ENCODE measurements at places on chromosomes 5 and 9.

GRCh38 chr5:10220248-10220647 lies 29.4 kb downstream of the ATPSCKMT start:
- no peak for DNase-seq

GRCh38 chr9:78468231-78468630 lies 171.3 kb downstream of the PSAT1 start:
- DNase-seq = no peak

- no peak for DNase-seq
These were observed 25.8 kb downstream of the NIPBL start for GRCh38 chr5:36902353-36902752.

GRCh38 chr9:36543916-36544315 lies 28.8 kb upstream of the MELK start:
- no peak for DNase-seq

- DNase-seq = no peak
These were observed 5.6 kb upstream of the SPRY4 start for GRCh38 chr5:142330444-142330843.

- no peak for DNase-seq
These were observed 118.6 kb downstream of the RGS3 start for GRCh38 chr9:113581865-113582697.

- no peak for DNase-seq
These were observed 63.8 kb downstream of the PAX5 start for GRCh38 chr9:36970007-36970888.

- no peak for DNase-seq
These were observed 1068.7 kb downstream of the CDH12 start for GRCh38 chr5:21784487-21784886.

DNA sequence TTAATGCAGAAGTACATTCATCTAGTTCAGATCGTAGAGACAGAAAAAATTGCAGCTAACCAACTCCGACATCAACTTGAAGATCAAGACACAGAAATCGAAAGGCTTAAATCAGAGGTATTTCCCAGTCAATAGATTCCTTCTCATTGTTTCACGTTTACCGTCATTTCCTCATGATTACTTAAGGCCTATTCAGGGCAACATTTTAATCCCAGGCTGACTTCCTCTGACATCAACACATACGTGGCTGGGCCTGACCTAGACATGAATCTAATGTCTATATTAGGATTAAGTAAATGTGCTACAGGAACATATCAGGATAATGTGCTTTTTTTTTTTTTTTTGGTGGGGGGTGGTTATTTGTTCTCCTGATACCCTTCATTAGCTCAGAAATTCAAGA lies 107.9 kb downstream of the RASGRF2 start:
- DNase-seq = no peak

- DNase-seq = no peak
These were observed 104.1 kb downstream of the TLE1 start for GRCh38 chr9:81585191-81585763.

GRCh38 chr5:93497096-93497495 lies 83.9 kb downstream of the NR2F1-AS1 start:
- no peak for DNase-seq

DNA sequence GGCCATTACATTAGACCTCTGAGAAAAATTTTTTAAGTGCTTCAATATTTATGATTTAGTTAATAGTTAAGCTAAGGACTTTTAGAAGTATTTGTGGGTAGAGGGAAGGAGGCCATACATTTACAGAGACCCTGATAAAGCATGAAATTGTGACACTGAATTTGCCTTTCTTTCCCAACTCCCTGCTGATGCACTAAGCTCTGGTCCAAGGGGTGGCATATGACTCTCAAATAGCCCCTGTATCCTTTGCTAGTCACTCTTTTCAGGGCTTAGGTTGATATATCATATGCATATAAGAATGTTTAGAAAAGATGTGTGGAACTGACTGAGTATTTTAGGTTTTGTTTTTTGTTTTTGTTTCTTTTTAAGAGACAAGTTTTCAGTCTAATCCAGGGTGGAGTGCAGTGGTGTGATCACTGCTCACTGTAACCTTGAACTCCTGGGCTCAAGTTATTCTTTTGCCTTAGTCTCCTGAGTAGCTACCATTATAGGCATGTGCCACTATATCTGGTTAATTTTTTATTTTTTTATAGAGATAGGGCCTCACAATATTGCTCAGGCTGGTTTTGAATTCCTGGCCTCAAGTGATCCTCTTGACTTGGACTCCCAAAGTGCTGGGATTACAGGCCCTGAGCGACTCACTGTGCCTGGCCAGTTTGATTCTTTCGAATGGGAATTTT lies 20.5 kb downstream of the KIAA1958 start:
- no peak for DNase-seq

GRCh38 chr5:72380492-72381274 lies 60.5 kb downstream of the PTCD2 start:
- no peak for DNase-seq

DNA sequence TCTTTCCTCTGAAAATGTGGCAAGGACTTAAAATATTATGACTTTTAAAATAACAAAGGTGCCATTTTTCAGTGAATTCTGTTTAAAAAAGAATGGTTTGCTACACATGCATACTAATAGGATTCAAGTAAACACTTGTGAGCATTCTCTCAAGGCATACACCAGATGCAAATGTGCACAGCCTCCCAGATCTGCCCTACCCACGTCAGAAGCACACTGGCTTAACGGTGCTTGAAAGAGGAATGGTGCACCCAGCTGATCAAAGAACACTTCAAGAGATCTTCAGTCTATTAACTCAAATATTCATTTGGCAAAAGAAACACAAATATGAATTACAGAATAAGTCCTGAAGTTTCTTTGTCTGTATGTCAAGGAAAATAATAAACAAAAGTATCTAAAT lies 15.8 kb downstream of the GABRB2 start:
- no peak for DNase-seq

DNA sequence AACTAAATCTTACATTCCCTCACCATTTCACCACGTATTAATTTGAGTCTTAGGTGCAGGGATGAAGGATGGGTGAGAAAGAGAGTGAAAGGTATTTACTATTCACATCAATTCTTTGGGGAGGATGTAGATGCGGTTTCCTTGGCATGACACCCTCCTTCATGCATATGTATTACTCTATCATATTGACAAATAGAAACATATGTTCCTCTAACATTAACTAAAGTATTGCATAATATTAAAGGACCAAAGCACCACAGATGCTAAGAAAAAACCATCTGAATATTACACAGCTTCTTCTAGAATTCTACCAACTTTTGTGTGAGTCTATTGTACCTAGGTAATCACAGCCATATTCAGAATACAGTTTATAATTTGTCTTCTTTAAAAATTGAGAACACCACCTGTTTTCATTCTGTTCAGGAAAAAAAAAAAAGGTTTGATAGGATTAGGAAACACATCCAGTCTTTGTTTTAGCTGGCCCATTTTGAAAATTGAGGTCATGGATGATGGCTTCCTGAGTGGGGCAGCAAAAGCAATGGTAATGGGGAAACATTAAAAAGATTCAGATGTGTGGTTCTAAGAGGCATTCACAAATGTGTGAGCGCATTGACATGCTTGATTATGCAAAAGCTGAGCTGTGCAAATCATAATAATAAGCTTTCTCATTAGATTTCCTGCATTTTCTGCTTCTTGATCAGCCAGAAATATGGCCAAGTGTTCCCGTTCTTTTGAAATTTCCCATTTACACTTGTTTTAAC lies 1011.5 kb upstream of the NUDT12 start:
- DNase-seq = no peak

DNA sequence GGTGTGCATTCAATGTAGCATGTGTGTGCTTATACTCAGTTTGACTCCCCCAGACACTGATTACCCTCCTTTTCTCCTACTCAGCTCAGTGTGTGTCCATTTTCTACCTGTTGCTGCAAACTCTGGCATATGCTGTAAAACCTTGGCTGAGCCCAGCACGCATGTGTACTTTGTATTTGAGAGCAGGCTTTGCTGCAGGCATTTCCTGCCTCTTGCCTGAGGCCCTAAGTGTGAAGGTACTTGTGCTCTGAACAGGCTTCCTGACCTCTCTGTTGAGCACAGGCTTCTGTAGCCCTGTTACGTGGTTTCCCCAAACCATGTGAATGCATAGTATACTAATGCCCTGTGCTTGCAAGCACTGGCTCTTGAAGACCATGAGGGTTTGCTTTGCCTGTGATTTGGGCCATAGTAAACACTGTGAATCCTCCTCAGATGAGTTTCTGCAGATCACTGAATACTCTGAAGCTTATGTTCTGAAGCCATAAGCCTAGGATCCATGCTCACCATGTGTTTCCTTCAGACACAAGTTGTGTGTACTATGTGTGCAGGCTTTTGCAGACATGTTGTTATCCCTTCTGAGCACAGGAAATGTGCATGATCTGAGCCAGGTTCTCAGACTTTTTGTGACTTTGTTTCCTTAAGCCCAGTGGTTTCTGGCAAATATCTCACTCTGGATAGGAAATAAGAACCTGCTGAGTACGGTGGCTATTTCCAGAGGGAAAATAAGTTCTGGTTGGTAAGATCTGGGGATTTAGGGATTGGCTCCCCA lies 124.9 kb upstream of the RUSC2 start:
- no peak for DNase-seq

DNA sequence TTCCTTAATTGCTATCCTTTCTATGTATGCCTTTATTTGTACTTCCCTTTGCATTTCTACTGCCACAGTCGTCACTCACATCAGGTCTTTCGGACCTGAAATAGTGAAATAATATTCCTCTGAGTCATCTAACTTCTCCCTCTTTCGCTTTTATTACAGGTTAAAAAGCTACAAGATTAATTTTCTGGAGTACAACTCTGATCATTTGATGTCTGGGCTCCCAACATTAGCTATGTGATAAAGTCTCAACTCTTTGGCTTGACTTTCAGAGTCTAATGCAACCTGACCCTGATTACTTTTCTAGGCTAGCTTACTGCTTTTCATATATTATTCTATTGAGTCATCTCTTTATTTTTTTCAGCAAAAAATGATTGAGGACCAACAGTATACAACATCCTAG lies 638.8 kb upstream of the WWC1 start:
- DNase-seq = no peak

GRCh38 chr9:281741-282645 lies 67.3 kb downstream of the DOCK8 start:
- DNase-seq = no peak

GRCh38 chr5:72651779-72652178 lies 144.6 kb upstream of the ZNF366 start:
- DNase-seq = no peak

DNA sequence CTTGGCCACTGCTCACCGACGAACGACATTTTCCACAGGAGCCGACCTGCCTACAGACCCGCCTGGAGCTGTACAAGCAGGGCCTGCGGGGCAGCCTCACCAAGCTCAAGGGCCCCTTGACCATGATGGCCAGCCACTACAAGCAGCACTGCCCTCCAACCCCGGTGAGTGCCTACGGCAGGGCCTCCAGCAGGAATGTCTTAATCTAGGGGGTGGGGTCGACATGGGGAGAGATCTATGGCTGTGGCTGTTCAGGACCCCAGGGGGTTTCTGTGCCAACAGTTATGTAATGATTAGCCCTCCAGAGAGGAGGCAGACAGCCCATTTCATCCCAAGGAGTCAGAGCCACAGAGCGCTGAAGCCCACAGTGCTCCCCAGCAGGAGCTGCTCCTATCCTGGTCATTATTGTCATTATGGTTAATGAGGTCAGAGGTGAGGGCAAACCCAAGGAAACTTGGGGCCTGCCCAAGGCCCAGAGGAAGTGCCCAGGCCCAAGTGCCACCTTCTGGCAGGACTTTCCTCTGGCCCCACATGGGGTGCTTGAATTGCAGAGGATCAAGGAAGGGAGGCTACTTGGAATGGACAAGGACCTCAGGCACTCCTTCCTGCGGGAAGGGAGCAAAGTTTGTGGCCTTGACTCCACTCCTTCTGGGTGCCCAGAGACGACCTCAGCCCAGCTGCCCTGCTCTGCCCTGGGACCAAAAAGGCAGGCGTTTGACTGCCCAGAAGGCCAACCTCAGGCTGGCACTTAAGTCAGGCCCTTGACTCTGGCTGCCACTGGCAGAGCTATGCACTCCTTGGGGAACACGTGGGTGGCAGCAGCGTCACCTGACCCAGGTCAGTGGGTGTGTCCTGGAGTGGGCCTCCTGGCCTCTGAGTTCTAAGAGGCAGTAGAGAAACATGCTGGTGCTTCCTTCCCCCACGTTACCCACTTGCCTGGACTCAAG lies 1.5 kb downstream of the CSF2 start:
- no peak for DNase-seq

DNA sequence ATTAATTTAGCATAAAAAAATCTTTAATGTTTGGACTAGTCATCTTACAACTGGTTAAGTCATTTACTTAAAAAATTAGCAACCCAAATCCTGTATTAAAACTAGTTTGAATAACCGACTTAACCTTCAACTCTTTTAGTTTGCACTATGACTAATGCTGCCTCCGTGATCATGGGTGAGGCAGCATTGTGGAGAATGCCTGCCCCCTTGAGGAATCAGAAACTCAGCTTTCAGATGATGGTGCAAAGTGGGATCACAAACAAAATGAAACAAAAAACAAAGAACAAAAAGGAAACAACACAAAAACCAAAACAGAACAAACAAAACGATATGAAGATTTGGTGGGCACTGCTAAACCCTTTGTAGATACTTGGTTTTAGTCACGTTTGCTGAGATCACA lies 127.0 kb upstream of the PALM2AKAP2 start:
- DNase-seq = peak; percentile 55

- no peak for DNase-seq
These were observed 31.9 kb upstream of the MIER3 start for GRCh38 chr5:56983593-56984361.

GRCh38 chr5:38731461-38731860 lies 114.4 kb upstream of the OSMR start:
- no peak for DNase-seq

GRCh38 chr9:12968093-12968492 lies 193.3 kb downstream of the LURAP1L start:
- no peak for DNase-seq

GRCh38 chr9:98842510-98842909 lies 35.0 kb downstream of the GALNT12 start:
- DNase-seq = no peak

DNA sequence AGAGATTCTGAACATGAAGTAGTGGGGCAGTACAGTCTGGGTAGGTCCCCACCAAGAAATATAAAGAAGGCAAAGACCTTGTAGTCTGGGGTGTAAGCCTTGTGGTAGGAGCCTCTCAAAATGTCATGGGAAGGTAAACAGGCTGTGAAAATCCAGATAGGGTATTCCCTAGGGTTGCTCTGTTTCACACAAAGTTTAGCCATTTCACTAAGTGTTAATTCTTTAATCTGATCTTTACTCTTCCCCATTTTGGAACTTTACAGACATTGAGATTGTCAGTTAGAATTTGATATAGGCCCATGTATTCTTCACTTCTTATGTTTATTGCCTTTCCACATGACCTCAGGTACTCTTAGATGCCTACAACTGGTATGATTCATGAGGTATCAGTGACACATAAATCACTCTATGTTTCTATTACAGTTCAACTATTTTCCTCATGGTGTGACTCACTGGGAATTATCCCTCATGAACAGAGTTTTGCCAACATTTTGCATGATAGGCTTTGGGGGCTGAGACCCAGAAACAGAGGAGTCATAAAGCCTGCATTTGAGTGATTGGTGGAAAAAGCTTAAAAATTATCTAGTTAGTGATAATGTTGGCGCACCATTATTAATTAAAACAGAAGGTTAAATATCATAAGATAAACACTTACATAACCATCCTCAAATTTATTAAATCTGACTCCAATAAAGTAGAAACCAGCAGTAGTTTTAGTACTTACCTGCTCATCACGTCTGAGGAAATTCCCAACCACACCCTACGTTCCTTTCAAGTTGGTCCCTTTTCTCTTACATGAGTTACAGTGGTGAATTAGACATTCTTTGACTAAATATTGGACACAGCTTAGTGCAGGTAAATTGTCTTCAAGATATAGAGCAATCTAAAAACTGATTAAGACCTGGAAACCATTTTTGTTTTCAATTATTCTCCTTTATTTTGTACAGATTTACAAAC lies 399.8 kb upstream of the MEF2C start:
- peak; percentile 57 for DNase-seq

- no peak for DNase-seq
These were observed 24.8 kb downstream of the ADCY2 start for GRCh38 chr5:7420510-7421280.

Measured in COLO829 (cell line).